PC-9 (cell line): ENCODE measurements at places on chromosomes 11 and 22. TPM values are rescaled to one million over a fixed set of nuclear protein-coding genes. Genes with fewer than 3 reads are reported as not detected.

DNA sequence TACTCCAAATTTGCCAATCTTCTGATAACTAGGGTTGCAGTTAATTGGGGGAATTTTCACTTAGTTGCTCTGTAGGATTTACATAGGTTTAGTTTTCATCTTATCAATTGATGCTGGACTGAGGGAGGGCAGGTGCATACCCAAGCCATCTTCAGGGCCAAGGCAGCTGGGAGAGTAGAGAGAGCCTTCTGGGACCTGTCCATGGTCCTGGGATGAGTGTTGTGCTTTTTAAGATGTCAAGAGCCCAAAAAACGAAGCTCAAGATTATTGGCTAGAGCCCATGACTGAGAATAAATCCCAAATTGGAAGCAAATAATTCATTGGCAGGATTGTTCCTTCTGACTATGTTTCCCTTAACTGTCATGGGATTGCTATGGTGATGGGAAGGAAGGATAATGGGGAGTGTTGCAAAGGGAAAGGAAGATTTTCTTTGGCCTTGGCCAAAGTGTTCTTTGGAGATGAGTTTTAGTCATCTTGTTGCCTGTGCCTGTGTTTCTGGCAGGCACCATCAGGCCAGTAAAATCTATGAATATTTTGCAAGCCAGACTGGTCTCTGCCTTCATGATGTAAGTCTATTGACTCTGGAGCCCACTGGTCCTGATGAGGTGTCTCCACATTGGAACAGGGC is 4.5 kb downstream of the SLC22A6 start:
- no peak for DNase-seq
- H3K4me3 ChIP-seq: no peak overlapping the region
- H3K27me3 ChIP-seq: peaks cover 92% of the 10 kb centered on the region
- H3K27ac ChIP-seq: no peak overlapping the region
- H3K4me1 ChIP-seq: no peaks in the 10 kb centered on the region
- H3K36me3 ChIP-seq: no peaks in the 10 kb centered on the region

DNA sequence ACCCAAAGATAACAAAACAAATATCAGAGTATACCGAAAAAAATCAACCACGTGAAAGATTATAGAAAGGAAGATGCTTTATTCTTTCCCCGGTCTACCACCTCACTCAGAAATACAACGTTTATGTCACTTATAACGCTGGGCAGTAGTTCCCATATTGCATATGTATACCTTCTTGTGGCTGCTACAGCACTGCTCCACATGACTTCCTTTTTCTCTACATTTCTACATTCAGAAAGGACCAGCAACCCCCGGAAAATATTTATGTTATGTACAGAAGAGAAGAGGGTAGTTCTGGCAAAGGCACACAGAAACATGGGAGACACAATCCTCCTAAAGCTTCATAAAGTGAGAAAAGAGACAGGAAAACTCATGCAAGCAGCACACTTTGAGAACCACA is 56.8 kb downstream of the MTMR2 start:
- H3K4me1 ChIP-seq: no peaks in the 10 kb centered on the region
- peaks cover 27% of the 10 kb centered on the region for H3K36me3 ChIP-seq
- no peak overlapping the region for H3K27ac ChIP-seq
- no peak overlapping the region for H3K4me3 ChIP-seq
- DNase-seq: no peak

GRCh38 chr11:117605331-117605730 is 191.7 kb downstream of the DSCAML1 start:
- no peaks in the 10 kb centered on the region for H3K4me1 ChIP-seq
- H3K27me3 ChIP-seq: peaks cover 100% of the 10 kb centered on the region
- H3K36me3 ChIP-seq: no peaks in the 10 kb centered on the region
- DNase-seq: no peak
- H3K27ac ChIP-seq: no peak overlapping the region
- H3K4me3 ChIP-seq: no peak overlapping the region

DNA sequence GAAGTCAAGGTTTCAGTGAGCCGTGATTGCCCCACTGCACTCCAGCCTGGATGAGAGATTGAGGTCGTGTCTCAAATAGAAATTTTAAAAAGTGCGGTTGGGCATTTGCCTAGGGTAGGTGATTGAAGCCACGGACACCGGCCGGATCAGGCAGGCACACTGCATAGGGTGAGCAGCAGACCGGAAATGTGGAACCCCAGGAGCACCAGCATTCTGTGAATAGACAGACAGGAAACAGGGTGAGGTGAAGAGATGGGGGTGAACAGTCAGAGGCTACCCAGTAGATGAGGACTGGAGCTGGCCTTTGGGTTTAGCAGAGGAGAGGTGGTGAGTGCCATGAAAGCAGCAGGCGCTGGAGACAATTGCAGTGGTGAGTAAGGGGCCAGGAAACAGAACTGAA is 43.5 kb downstream of the PPFIA1 start:
- H3K4me1 ChIP-seq: 0 out of 2 replicates have a peak, but pooled peaks cover 4% of the 10 kb centered on the region
- no peak overlapping the region for H3K4me3 ChIP-seq
- no peaks in the 10 kb centered on the region; the same call in 1 of the 2 replicates for H3K36me3 ChIP-seq

- H3K27ac ChIP-seq: no peak overlapping the region
- H3K4me3 ChIP-seq: no peak overlapping the region
- H3K4me1 ChIP-seq: no peaks in the 10 kb centered on the region
- no peaks in the 10 kb centered on the region for H3K36me3 ChIP-seq
These were observed 24.5 kb downstream of the OTUB1 start for GRCh38 chr11:64010783-64011182.

DNA sequence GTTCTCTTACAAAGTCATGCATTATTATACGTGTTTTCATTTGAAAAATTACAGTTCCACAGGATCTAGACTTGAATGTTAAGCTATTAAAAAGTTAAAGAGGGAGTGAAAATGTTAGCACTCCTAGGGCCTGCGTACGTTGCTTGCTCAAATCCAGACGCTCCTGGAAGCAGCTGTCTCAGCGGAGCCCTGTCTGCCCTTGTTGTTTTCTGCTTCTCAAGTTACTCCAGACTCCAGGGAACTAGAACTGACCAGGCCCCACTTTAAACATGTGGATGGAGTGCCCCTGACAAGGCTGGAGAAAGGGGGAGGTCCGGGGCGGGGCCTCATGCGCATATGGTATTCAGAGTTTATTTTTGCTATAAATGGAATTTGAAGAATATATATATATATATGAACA is 9.6 kb downstream of the PARVB start:
- H3K27me3 ChIP-seq: no peaks in the 10 kb centered on the region
- no peak overlapping the region for H3K4me3 ChIP-seq
- no peak overlapping the region for H3K27ac ChIP-seq
- peaks cover 13% of the 10 kb centered on the region for H3K4me1 ChIP-seq

DNA sequence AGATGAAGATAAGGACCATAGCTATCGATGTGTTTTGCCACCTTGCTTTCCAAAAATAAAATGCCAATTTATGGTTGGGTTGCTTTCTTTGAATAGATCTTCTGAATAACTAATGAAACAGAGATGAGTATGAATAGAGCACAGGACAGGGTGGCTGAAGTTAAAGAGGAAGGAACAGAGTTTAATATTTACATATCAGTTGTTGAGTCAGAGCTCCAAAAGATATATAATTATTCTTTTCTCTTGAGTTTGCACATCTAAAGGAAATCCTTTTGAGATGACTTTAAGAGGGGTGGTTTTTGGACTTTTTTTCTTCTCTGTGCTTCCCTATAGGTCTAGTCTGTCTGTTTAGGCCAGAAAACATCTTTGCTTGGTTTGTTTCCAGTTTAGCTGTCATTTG is 115.2 kb downstream of the DDX10 start:
- H3K36me3 ChIP-seq: 0 out of 2 replicates have a peak, but pooled peaks cover under 1% of the 10 kb centered on the region
- no peak overlapping the region for H3K4me3 ChIP-seq
- no peak for DNase-seq
- no peaks in the 10 kb centered on the region for H3K27me3 ChIP-seq
- H3K27ac ChIP-seq: no peak overlapping the region
- H3K4me1 ChIP-seq: no peaks in the 10 kb centered on the region

DNA sequence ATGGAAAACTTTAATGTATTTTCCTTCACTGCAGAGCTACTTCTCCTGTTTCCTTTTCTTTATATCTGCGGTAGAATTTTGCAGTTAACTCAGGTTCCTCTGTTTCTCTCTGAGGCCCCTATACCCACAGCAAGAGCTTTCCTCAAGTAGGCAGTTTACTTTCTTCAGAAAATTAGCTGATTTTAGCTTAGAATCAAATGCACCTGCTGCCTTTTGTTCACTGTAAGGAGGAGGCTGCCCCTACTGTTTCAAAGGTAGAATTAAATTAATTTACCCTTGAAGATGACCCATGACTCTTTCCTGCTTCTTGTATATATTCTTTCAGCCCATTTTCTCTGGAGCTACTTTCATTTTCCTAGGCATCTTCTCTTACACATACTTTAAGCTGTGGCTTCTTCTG is 68.7 kb upstream of the GDPD4 start:
- H3K27ac ChIP-seq: no peak overlapping the region
- H3K4me3 ChIP-seq: no peak overlapping the region
- DNase-seq: no peak
- peaks cover 11% of the 10 kb centered on the region; the same call in 1 of the 2 replicates for H3K4me1 ChIP-seq
- H3K27me3 ChIP-seq: no peaks in the 10 kb centered on the region
- H3K36me3 ChIP-seq: no peaks in the 10 kb centered on the region

TEX12 gene
- not detected in 2 replicates for total RNA-seq

GDPD4 gene
- total RNA-seq: not detected in 2 replicates

APOL5 gene
- total RNA-seq: not detected in 2 replicates

CD44 gene
- total RNA-seq: 775 and 872 TPM in 2 replicates

MS4A15 gene
- total RNA-seq: not detected in 2 replicates

TMEM86A gene
- total RNA-seq: 1.4 and 2.1 TPM in 2 replicates

CASP5 gene
- total RNA-seq: not detected in 2 replicates
